ENCODE measurements at places on chromosomes 13 and 19.

DNA sequence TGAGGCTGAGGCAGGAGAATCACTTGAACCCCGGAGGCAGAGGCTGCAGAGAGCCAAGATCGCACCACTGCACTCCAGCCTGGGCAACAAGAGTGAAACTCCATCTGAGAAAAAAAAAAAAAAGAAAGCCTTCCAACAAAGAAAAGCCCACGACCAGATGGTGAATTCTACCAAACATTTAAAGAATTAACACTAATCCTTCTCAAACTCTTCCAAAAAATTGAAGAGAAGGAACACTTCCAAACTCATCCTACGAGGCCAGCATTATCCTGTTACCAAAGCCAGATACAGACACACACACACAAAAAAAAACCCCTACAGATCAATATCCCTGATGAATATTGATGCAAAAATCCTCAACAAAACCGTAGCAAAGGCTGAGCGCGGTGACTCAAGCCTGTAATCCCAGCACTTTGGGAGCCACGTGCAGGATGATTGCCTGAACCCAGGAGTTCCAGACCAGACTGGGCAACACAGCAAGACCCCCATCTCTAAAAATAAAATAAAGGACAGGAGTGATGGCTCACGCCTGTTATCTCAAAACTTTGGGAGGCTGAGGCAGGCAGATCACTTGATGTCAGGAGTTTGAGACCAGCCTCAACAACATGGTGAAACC, 6.2 kb upstream of the EVI5L start:
- no peak for DNase-seq

GRCh38 chr13:39525506-39525905, 77.5 kb downstream of the LHFPL6 start:
- no peak for DNase-seq

DNA sequence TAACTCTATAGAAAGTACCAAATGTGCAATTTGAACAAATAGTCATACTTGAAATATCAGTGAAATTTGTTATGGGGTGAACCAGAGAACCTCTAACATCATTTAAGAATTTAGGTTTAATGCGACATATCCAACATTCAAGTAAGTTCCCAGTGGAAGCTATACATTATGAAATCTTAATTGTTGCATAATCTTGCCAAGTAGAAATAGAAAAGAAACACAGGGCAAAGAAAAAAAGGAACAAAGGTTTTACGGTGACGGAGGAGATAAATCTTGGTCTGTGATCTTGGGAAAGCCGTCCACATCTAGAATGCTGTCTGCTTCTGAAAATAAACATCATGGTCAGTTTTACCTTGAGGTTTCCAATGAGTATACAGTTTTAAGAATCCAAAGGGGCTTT, 445.7 kb downstream of the RFC3 start:
- no peak for DNase-seq

DNA sequence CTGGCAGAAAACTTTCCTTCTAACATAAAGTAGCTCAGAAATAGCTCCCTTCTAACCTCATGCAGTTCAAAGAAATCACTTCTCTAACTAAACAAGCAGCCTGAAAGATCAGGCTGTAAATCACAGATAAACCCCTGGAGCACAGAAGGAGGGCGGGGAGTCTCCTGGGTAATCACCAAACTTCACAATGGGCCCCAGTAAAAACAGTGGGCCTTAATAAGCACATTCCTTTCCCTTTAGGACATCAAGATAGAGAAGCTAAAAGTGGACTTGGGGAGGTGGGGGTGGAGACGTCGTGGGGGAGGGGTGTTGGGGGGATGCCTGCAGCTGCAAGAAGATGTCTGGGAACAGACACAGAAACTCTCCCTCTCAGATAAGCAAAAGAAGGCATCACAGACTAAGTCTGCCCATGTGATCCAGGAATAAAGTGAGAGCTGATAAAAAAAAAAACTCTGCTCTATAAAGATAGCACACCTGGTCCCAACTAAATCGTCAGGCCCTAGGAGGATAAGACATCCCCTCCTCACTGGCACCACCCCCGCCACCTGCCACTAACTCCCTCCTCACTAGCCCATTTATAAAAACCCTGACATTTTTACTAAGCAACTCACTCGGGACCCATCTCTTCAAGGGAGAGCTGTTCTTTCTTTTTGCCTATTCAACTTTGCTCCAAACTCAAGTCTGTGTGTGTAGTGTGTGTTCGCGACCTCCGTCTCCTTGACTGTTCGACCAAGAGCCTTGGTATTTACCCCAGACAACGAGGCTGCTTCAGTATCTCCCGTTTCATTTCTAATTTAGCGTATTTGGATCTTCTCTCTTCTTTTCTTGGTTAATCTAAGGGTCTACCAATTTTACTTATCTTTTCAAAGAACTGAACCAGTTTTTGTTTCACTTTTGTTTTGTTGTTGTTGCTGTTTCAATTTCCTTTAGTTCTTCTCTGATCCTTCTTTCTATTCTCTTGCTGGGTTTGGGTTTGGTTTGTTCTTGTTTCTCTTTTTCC, 31.7 kb downstream of the DNAJC15 start:
- peak; percentile 49 for DNase-seq

DNA sequence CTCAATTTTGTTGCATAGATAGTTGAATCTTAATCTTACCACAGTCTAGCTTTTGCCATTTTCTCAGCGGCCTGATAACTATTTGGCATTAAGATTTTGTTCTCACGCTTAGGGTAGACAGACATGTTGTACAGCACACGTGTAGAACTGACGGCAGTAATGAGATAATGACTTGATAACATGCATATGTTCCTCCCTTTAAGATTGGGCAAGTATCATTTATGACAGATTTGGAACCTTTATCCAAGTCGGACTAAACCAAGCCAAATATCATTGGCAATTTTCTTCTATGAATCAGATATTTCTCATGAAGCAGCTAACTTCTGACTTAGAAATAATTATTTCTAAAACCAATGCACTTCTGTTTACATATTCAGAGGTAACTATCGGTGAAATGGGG, 205.5 kb downstream of the NDFIP2 start:
- no peak for DNase-seq

DNA sequence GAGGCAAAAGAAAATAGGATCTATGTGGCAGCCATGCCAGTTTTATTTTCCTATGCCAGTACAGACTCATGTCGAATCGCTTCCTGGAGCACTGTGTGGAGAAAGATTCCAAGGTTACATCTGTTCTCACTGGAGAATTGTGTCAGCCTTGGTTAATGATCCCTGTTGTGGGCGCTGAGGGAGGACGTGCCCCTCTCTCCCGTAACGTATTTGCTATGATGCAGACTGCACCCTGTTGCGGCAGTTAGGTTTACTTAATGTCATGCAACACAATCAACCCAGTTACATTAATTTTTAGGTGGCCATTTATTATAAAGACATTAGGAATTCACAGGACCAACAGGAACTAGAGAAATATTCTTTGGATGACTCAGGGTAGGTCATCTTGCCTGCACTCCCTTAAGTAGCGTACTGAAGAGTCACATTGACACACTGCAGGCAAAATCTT, 892.9 kb downstream of the EFNB2 start:
- no peak for DNase-seq

- DNase-seq = no peak
Observed at GRCh38 chr19:44345959-44346358, 10.5 kb downstream of the ZNF112 start.

DNA sequence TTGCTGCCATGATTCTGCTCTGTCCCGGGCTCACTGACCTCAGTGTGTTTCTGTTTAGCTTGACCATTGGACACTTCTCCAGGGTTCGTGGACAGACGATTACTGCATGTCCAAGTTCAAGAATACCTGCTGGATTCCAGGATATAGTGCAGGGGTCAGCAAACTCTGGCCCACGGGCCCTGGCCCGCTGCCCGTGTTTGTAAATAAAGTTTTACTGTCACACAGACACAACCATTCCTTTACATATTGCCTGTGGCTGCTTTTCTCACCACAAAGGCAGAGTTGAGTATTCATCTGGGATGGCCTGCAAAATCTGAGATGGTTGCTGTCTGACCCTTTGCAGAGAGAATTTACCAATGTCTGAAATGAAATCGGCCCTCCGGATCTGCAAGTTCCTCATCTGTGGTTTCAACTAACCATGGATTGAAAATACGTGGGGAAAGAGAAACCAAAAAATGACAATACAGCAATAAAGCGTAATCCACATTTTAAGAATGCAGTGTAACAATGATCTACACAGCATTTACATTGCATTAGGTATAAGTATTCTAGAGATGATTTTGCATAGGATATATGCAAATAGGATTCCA, 25.9 kb upstream of the F2RL3 start:
- no peak for DNase-seq

- no peak for DNase-seq
Observed at GRCh38 chr13:32086366-32086765, 54.8 kb downstream of the FRY start.

DNA sequence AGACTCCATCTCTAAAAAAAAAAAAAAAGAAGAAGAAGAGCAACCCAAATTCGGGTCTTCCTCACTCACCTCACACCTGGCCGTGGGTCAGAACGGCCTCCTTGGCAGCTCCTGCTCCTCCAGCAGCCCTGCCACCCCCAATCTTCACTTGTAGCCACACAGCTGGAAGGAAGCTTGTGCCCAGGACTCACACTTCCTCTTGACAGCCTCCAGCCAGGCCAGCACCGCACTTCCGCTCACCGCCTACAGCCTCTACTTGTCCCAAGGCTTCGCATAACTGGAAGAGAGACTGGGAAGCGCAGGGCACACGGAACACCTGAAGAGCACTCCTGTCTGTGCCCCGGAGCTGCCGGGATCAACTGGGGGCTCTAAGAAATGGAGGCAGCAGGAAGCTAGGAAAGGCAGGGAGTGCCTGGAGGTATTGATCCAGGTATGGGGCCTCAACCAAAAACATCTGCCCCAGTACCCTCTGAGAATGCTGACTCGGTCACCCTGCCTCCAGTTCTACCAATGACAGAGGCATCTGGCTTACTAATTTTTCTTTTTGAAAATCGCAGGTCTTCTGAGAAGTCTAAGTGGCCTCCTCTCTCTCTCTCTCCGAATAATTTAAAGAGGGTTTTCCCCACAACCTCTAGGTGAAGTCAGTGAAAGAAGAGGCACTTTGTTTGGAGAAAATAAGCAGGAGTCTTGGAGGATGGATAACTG, 31.1 kb upstream of the ATP12A start:
- peak; percentile 29 for DNase-seq

GRCh38 chr13:71156550-71156949, 710.5 kb downstream of the DACH1 start:
- DNase-seq = no peak

GRCh38 chr13:98133946-98134345, 8.9 kb upstream of the FARP1 start:
- no peak for DNase-seq

DNA sequence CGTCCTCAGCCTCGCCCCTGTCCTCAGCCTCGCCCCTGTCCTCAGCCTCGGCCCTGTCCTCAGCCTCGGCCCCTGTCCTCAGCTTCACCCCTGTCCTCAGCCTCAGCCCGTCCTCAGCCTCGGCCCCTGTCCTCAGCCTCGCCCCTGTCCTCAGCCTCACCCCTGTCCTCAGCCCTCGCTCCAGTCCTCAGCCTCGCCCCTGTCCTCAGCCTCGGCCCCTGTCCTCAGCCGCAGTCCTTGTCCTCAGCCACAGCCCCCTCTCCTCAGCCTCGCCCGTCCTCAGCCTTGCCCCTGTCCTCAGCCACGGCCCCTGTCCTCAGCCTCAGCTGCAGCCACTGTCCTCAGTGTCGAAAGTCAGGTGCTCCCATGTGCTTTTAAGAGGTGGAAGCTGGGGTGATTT, 10.5 kb downstream of the C13orf46 start:
- DNase-seq = no peak

DNA sequence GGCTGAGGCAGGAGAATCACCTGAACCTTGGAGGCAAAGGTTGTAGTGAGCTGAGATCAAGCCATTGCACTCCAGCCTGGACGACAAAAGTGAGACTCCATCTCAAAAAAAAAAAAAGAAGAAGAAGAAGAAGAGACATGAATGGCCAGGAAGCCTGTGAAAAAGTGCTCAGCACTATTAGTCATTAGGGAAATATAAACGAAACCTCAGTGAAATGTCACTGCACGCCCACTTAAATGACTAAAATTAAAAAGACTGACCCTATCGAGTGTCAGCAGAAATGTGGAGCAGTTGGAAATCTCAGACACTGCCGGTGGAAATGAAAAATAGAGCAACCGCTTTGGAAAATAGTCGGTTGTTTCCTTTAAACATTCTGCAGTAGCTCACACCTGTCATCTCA, 5.5 kb upstream of the TYROBP start:
- peak; percentile 15 for DNase-seq

GRCh38 chr19:9935506-9936325, 599 bp downstream of the OLFM2 start:
- DNase-seq = no peak

GRCh38 chr13:96678801-96679200, 315.5 kb downstream of the OXGR1 start:
- no peak for DNase-seq

DNA sequence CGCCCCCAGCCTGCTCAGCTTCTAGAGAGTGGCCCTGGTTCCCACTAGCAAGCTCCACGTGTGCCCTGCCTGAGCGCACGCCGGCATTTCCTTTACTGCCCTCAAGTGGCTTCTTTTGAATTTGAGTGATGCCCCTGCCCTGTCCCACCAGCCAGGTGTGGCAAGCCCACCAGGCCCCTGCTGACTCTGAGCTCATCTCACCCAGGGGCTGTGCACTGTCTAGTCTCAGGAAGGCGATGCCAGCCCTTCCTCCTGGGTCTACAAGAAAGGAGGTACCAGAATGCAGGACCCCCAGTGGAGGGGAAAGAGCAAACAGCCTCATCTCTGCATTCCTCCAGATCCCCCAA, 17.3 kb upstream of the EPHX3 start:
- DNase-seq = no peak

DNA sequence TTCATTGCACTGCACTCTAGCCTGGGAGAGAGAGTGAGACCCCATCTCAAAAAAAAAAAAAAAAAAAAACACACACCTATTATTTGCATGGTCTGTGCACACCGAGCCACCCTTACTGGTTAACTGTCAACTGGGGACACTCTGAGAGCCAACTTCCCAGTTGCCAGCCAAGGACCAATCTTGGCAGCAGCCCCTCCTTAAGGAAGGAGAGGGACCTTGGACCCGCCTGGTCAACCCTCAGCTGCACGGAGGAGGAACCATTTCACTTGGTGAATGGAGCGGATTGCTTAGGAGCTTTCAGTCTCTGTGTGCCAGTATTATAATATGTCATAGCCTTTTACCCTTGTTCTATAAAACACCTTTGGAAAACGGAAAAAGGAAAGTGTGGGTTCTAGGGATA, 24.9 kb downstream of the MICOS13 start:
- DNase-seq = no peak

DNA sequence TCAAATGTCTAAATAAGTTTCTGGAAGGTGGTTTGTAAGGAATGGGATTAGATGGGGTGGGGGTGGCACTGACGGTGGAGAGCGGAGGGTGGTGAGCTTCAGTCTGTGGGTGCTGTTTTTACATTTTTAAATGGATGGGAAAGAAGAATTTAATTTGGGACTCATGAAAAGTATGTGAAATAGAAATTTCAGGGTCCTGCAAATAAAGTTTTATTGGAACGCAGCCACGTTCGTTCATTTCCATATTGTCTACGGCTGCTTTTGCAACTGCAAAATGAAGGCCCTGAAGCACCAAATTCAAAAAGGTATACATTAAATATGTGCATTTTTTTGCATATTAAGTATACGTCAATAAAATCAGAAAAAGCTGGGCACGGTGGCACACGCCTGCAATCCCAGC, 9.9 kb downstream of the KANK2 start:
- no peak for DNase-seq
